Stimulated activated CD8-positive, alpha-beta memory T cell treated with anti-CD3 and anti-CD28 coated beads, Interleukin-4, amount 100 ng/mL, for 1 hour (primary cell): ENCODE measurements at places on chromosomes 4 and X.

GRCh38 chrX:6718766-6719165 is 183.8 kb upstream of the VCX3A start:
- DNase-seq: no peak

- DNase-seq: no peak
Measured at GRCh38 chr4:155143512-155143911, 64.9 kb upstream of the NPY2R start.

- DNase-seq: no peak
Measured at GRCh38 chr4:37451656-37452055, 207.1 kb downstream of the NWD2 start.

DNA sequence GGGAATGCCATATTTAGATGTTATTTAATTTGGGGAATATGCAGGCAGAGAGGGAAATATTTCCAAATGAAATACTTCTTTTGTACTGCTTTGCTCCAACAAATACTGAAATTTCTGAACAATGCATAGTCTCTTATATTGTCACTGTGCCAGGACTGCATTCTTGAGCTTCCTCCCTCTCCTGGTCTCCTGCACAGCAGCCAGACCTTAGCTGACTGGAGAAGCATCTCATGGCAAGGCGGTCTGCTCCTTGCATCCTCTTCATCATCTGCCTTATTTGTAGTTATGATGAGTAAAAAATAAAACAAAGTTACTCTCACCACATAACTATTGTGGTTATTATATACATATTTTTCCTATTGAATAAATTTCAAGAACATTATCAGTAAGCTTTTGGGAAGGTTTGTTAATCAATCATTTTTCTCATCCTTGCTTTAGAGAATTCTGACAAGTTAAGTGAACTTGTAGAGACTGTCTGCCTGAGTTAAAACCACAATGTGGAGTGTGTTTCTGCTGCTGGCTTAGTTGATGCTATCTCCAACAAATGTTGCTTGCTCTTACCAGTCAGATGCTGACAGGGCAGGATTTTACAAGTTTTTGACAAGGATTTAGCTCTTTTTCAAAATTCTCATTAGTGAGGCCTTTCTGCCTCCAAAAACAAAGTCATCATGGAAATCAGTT is 153.6 kb downstream of the SOWAHB start:
- DNase-seq: no peak

DNA sequence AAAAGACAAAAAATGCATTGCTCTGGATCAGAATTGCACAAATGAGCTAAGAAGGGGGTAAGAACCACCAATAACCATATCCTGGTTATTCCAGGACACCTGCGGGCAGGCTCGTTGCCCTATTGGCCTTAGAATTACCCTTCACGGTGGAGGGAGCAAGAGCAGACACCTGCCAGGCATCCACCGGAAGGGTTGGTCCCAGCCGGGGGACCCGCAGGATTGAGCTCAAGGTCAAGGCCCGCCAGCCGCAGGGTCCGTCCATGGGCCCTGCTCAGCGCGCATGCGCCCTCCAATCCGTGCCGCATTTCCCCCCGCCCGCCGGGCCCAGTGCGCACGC is 575 bp downstream of the SLC25A6 start:
- peak; percentile 86 for DNase-seq
